ENCODE measurements at places on chromosomes 16 and 17.

DNA sequence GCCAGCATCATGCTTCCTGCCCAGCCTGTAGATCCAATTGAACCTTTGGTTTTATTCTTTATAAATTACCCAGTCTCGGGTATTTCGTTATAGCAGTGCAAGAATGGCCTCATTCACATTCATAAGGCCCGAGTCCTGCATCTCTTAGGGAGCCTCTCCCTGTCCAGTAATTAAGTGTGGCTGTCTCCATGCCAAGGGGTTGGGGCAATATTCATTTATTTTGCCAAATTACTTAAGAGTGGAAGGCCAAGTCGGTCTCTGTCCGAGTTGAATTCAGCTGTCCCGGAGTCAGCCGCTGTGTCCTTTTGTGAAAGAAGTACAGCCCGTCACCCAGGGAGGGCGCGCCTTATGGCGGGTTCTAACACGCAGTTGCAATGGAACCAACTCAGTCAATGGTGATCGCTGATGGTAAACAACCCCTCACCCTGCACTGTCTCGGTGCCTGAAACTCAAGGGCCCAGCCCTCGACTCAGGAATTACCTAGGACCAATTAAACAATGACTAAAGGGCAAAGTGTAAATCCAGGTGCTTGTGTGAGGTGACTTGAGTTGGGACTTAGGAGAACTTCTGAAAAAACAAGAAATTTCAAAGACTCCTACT is 22.2 kb downstream of the KIAA0513 start:
- no peak for DNase-seq

DNA sequence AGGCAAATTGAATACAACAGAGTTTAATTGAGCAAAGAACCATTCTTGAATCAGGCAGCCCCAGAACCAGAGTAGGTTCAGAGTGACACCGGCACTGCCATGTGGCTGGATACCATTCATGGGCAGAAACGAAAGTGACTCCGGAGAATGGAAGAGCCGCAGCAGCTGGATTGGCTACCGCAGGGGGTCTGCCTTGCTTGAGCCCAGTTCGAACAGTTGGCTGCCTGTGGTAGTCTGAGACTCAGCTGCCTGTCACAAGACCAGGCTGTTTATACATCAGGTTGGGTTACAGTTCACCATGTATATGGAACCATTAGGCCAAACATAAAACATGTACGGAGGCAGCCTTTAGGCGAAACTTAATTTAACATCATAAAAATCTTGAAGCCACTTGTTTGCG is 205.2 kb upstream of the CHMP6 start:
- no peak for DNase-seq

- no peak for DNase-seq
Measured at GRCh38 chr17:68509141-68510057, 2.8 kb upstream of the PRKAR1A start.

GRCh38 chr17:42117397-42118125 is 3.6 kb downstream of the KAT2A start:
- no peak for DNase-seq

GRCh38 chr16:28320741-28321140 is 28.4 kb downstream of the SBK1 start:
- DNase-seq, result no peak

- DNase-seq, result no peak
Measured at GRCh38 chr17:61254904-61255303, 144.7 kb upstream of the TBX2 start.

DNA sequence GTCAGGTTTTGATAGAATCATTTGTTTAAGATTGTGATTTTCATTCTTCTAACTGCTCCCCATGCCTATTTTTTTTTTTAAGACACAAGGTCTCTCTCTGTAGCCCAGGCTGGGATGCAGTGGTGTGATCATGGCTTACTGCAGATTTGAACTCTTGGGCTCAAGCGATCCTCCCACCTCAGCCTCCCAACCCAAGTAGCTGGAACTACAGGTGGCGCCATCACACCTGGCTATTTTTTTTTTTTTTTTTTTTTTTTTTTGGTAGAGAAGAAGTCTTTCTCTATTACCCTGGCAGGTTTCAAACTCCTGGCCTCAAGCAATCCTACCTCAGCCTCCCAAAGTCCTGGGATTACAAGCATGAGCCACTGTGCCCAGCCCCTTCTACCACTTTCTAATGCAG is 223.3 kb downstream of the CBLN1 start:
- DNase-seq, result no peak

- no peak for DNase-seq
Measured at GRCh38 chr16:59899940-59900339, 1165.8 kb upstream of the GOT2 start.

GRCh38 chr16:47150067-47150466 is 6.3 kb upstream of the NETO2 start:
- no peak for DNase-seq

GRCh38 chr16:88706965-88707826 is 893 bp downstream of the CTU2 start:
- no peak for DNase-seq

DNA sequence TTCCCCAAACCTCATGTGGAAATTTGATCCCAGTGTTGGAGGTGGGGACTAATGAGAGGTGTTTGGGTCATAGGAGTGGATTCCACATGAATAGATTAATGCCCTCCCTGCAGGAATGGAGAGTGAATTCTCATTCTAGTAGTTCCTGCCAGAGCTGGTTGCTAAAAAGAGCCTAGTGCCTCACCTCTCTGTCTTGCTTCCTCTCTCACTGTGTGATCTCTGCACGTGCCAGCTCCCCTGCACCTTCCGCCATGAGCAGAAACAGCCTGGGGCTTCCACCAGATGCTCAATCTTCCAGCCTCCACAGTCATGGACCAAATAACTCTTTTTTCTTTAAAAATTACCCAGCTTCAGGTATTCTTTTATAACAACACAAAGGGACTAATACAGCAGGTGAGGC is 72.9 kb upstream of the CLEC3A start:
- no peak for DNase-seq

GRCh38 chr16:49821614-49822282 is 34.2 kb downstream of the ZNF423 start:
- no peak for DNase-seq

GRCh38 chr16:19861811-19862327 is 22.8 kb downstream of the GPRC5B start:
- no peak for DNase-seq

- no peak for DNase-seq
Measured at GRCh38 chr16:16000685-16001084, 51.3 kb downstream of the ABCC1 start.

GRCh38 chr16:57022445-57022844 is 33.1 kb downstream of the NLRC5 start:
- no peak for DNase-seq

- DNase-seq, result no peak
Measured at GRCh38 chr17:78986048-78986648, 6.4 kb upstream of the LGALS3BP start.

DNA sequence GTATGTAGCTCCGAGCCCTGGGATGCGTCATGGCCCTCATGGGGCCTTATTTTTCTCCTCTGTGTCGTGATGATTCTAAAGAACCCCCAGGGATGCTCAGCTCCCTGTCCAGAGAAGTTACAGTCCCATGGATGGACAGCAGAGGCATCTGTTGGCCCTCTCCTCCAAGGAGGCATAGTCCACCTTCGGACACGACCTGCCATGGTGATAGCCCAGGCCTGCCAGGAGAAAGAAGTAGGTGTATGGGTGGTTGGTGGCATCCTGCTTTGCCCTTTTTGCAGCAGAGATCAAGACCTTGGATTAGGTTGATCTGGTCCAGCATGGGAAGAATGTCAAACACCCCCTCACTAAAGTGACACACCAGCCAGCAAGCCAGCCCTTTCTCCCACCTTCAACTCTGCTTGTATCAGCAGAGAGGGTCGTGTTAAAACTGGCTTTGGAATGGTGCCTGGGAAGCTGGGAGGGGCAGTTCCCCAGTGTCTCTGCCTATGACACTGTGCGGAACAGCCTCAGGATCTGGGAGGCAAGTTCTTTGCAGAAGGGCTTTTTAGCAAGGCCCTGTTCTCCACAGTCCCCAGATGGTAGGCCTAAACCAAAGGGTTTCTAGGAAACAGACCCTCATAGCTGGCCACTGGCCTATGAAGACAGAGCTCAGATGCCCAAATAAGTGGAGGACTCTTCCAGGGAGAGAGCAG is 259.9 kb upstream of the RPL38 start:
- no peak for DNase-seq

GRCh38 chr17:29124925-29125273 is 55.3 kb downstream of the MYO18A start:
- DNase-seq, result no peak

DNA sequence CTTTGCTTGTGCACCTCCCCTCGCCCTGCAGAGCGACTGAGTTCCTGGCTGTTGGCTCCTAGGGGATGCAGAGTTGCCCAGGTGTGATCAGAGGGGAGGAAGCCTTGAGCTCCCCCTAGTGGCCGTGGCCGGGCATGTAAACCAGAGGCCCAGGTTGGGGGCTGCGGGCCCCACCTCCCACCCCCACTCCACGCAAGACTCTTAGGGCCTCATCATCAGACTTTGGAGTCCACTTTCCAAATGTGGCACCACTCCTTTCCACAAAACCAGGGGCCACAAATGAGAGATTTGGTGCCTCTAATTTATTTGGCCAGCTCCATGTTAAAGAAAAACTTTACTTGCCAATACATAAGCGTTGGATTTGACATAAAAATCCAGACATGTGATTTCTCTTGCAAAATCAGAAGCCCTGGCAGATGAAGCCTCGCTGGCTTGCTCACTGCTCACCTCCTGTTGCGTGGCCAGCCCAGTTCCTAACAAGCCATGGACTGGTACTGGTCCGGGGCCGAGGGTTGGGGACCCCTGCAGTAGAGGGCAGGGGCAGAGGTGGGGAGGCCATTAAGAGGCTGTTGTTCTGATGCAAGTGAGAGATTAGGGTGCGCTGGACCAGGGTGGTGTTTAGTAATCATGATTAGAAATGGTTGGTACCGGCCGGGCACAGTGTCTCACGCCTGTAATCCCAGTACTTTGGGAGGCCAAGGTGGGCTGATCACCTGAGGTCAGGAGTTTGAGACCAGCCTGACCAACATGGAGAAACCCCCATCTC is 28.7 kb upstream of the GAS7 start:
- DNase-seq, result peak; percentile 53

DNA sequence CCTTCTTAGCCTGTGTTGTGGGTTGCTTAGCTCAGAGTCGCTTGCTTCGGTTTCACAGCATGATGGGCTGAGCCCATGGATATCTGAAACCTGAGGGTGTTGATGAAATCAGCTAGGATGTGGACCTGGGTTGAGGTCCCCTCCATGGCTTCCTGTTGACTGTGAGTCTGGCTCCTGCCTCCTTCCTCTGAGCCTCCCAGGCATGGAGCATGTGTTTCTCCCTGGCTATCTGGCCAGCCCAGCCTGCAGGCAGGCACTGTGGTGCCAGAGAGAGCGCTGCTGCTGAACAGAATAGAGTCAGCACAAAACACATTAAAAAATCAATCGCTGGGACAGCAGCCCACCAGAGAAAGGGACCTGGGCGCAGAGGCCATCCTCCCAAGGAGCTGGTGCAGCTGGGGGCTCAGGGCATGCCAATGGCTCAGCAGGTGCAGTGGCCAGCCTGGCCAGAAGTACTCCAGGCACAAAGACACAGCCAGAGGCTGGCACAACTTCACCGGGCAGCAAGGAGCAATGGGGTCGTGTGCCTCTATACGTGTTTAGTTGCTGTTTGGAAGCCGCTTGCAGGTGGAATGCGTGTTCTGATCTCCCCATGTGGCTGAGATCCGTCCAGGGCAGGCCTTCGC is 28.3 kb upstream of the GPRC5C start:
- DNase-seq, result no peak

GRCh38 chr16:7257016-7257415 is 75.6 kb upstream of the RBFOX1 start:
- no peak for DNase-seq

DNA sequence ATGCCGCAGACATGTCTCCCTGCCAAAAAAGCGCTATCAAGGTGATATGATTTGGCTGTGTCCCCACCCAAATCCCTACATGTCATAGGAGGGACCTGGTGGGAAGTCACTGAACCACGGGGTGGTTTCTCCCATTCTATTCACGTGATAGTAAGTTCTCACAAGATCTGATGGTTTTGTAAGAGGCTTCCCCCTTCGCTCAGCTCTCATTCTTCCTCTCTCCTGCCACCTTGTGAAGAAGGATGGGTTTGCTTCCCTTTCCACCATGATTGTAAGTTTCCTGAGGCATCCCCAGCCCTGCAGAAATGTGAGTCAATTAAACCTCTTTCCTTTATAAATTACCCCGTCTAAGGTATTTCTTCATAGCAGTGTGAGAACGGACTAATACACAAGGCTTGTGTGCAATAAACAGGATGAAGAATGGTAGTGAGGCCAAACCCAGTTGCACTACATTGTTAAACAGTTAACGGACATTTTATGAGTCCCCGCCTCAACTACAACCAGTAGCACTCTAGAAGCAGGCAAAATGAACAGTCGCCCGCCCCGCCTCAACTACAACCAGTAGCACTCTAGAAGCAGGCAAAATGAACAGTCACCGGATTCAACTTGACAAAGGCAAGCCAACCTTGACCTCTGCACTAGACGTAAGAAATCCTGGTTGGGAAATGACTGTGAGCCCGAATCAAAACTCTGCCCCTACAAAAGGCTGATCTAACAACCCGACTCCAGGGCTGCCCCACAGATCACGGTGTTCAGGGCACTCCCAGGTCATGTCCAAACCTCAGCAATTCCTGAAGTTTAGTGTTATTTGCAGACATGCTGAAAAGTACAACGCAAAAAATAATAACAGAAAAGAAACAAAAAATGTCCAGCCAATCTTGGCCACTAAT is 26.3 kb downstream of the VPS53 start:
- no peak for DNase-seq
